Stimulated activated naive CD8-positive, alpha-beta T cell treated with anti-CD3 and anti-CD28 coated beads, Interleukin-15, amount 100 ng/mL, for 72 hours (primary cell): ENCODE measurements at places on chromosomes 3 and 15.

GRCh38 chr15:58096529-58097084, 31.1 kb upstream of the ALDH1A2 start:
- DNase-seq, result no peak

DNA sequence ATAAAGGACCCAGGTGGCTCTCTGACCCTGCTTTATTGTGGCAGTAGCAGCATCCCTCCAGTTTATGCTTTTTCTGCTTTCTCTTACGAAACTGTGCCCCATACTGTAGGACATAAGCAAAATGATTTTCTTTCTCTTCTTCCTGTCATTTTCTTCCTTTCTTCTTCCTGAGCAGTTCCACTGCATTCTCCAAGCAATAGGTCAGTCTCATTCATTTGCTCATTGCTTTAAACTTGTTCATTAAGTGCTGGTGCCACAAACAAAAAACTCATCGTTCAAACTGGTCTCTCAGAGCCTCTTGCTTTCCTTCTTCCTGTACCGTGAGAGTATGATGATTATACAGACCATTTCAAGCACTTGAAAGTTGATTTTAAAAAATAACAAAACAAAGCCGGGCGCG, 66.8 kb downstream of the PDE8A start:
- no peak for DNase-seq

- DNase-seq, result no peak
Observed at GRCh38 chr15:94587113-94587512, 355.8 kb downstream of the MCTP2 start.

DNA sequence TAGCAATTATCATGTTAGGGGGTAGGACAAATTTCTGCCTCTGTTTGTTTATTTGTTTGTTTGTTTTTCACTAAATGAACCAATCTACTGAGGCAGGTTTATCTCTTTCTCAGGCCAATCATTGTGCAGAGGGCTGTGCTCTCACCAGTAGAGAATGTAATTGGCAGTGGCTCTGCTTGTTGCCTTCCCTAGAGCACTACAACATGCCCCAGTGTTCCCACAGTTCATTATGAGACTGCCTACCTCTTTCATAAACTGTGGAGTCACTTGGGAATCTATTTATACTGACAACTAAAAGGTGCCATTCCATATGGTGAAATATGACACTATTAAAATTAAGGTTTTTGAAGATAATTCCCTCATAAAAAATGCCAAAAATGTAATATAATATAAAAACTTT, 196.3 kb upstream of the ALCAM start:
- no peak for DNase-seq

DNA sequence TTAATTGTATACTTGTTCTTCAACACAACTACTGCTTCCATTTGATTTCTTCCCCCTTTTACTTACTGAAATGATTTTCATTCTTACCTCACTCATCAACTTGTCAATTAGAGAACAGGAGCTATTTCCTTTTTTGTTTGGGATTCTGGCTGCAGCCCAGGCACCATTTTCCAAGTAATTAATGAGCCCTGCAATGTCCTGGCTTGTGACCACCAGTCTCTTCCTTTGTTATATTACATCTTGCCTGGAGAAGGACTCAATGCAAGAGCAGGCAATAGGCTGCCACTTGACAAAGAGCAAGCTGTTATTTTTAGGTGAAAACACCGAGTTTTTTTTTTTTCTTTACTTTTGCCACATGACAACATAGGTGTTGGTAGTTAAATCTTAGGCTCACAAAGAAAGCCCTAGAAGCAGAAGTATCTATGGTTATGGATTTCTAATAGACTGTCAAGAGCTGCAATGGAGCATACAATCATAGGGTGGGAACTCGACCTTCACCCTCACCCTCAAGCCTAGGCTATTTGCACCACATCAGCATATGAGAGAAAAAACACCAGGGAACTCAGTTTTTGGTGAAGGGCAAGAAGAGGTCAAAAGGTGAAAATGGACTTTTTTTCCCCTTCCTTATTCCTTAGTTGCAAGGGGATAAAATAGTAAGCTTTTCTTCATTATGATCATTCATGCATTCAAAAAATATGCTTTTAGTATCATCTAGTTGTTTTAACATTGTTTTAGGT, 114.9 kb downstream of the TNIK start:
- DNase-seq, result no peak

DNA sequence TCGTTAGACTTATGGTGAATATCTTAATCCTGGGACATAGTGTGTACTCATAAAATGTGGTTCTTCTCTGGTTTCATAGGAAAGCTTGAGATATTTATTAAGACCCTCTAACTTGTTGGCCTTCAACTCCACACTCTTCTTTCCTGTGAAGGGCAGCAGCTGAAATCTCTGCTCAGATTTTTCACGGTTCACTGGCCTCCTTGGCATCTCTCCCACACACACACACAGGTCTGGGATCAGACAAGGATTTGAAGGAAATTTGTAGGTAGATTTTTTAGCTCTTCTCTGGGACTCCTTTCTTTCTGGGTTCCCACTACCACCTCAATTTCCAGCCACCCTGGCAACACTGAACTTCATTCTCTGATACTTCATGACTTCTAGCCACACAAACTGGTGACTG, 70.2 kb downstream of the MYRIP start:
- DNase-seq, result no peak

- no peak for DNase-seq
Observed at GRCh38 chr15:69313432-69314000, 14.8 kb downstream of the PAQR5 start.
